ENCODE measurements at places on chromosomes 2 and 18.

DNA sequence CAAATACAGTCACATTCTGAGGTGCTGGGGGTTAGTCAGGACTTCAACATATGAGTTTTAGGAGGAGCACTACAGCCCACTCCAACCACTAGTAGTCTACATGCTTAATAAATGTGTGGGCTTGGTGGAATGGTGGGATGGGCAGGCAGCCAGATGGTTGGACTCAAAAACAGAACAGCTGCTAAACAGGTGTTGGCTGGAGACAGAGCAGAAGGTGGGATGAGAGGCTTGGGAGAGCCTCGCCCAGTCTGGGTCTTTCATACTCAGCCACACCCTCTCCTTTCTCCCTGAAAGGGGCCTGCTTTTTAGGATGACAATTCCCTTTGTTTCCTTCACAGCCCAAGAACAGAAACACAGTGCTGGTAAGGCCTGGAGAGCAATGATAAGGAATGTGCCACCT lies 143.9 kb upstream of the KLHL29 start:
- DNase-seq, result peak; percentile 34
- H3K27me3 ChIP-seq, result no peaks in the 10 kb centered on the region
- H3K27ac ChIP-seq, result no peak overlapping the region

DNA sequence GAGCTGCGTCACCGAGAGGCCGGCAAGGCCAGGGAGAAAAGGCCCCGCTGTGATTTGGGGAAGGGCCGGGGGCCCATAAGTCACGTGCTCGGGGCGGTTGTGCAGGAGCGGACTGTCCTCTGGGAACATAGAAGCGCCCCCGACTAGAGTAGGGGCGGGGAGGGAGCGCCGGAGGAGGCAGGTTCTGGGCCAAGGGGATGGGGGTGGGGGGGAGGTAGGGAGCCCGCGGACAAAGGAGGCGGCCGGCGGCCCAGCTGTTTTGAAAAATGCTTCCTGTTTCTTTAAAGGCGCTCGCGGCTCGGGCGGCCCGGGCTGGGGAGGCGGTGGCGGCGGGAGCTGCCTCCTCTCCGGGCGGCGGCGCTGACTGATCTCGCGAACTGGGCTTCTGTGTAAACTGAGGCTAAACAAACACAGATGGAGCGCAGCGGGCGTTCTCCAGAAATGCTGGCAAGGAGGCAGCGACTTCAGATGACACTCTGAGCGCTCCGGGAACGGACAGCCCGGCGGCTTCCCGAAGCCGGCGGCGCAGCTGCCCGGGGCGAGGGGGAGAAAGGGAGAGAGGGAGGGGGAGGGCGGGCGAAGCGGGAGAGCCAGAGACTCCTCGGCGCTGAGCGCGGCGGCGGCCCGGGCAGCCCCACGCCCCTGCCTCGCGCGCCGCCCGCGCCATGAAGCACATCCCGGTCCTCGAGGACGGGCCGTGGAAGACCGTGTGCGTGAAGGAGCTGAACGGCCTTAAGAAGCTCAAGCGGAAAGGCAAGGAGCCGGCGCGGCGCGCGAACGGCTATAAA lies at the start of gene ATOH8:
Gene ATOH8 (plus strand): TSS at position 467 of the 788 bp plus-strand sequence. CDS start 199 bp downstream, at position 666.
- peak within 1 kb of the TSS; percentile 62 for H3K4me3 ChIP-seq
- no peaks in the 10 kb centered on the region for H3K36me3 ChIP-seq
- peak within 1 kb of the TSS; percentile 49 for H3K27ac ChIP-seq
- peaks cover 52% of the 10 kb centered on the region for H3K27me3 ChIP-seq
- DNase-seq, result peak; percentile 82
- peaks cover 96% of the 10 kb centered on the region for H3K4me1 ChIP-seq

DNA sequence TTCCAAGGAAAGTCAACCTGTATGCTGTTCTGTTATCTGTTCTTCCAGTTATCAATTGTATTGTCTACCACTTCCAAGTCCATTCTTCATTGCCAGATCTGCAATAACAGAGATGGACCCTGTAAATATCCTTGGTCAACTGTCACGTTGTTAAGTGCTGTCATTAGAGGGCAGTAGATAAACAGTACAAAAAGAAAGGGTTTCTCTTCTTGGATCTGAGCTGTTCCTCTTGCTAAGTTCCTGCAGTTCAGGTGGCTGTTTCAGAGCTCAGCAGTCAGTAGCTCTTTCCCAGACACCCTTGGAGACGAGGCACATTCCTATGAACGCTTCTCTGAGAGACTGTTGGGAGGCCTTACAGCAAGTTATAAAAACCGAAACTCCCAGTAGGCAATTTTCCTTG lies 957.1 kb upstream of the CHAC2 start:
- no peaks in the 10 kb centered on the region for H3K27me3 ChIP-seq
- no peaks in the 10 kb centered on the region for H3K36me3 ChIP-seq
- H3K4me1 ChIP-seq, result no peaks in the 10 kb centered on the region
- no peak overlapping the region for H3K4me3 ChIP-seq

DNA sequence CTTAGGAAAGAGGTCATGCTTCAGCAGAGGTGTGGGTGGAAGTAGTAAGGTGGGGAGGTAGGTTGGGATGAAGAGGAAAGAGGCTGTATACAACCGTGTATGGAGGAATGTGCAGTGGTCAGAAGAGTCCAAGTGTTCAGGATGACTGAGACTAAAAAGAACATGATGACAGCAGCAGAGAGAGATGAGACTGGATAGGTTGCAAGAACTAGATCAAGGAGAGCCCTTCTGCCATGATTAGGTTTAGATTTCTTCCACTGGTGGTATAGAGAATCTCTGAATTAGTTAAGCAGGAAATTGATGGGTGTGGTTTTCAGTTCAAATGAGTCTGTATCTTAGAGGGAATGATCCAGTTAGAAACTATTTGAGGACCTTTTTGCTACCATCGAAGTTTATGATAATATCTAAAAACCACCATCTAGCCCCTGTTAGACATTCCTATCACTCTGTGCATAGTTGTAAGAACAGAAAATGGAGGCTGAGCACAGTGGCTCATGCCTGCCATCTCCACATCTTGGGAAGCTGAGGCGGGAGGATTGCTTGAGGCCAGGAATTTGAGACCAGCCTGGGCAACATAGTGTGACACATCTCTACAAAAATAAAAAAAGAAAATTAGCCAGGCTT lies 221.0 kb downstream of the LTBP1 start:
- H3K4me3 ChIP-seq, result no peak overlapping the region
- no peaks in the 10 kb centered on the region for H3K27me3 ChIP-seq
- no peak overlapping the region for H3K27ac ChIP-seq
- no peak for DNase-seq
- no peaks in the 10 kb centered on the region for H3K4me1 ChIP-seq

DNA sequence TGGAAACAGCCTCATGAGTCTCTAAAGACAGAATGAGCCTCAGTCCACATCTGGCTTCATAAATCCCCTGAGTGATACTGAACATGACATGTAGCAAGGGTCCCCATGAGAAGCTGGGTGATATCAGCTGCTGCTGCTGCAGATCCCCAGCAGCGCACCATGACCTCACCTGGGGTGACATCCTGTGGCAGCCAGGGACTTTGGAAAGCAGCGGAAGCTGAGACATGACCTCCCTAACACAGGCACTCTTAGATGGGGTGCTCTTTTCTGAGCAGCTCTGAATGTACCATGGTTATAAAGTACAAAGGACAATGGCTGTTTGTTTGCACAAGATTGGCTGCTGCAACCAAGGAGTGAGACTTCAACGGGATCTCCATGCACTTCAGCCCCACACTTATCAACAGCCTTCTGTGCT lies 74.7 kb upstream of the TMEM200C start:
- no peak overlapping the region for H3K4me3 ChIP-seq
- peak; percentile 36 for DNase-seq
- H3K4me1 ChIP-seq, result peaks cover 3% of the 10 kb centered on the region
- no peak overlapping the region for H3K27ac ChIP-seq
- H3K36me3 ChIP-seq, result no peaks in the 10 kb centered on the region
- H3K27me3 ChIP-seq, result no peaks in the 10 kb centered on the region

Measured in stomach (tissue), 19 donors.